ENCODE measurements at places on chromosomes 11 and 22.

DNA sequence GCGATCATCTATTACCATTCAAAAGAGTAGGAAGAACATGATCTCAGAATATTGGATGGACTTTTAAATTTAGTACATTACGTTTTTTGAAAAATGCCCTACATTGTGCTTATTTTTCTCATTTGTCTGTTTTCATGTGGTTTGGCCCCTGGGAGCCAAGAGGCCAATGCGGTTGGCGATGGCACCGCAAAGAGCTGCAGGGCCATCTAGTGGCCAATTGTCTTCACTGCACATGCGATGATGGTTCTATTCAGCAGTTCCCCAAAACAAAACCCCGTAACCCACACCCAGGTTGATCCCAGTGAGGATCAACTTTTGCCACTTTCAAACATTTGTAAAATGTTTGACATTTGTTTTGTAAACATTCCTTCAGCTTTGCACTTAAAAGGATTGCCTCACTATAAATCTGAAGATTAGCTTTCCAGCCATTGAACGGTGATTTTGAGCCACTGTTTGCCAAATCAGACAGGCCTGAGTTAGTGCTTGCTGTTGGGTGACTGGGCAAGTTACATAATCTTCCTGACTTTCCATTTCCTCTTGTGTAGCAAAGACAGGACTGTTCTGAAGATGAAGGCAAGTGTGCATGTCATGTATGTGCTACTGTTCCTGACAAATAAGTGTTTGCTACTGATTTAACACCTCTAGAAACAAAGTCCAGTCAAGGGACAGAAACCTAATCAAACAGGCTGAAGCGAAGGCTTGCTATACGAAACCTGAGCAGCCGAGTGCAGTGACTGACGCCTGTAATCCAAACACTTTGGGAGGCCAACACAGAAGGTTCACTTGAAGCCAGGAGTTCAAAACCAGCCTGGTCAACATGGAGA is 29.2 kb upstream of the XBP1 start:
- DNase-seq = peak; percentile 86

- no peak for DNase-seq
Observed at GRCh38 chr11:69537126-69537525, 55.7 kb downstream of the LINC01488 start.

GRCh38 chr22:19108807-19109197 is 13.4 kb downstream of the DGCR2 start:
- no peak for DNase-seq

- DNase-seq = no peak
Observed at GRCh38 chr11:78414321-78415051, 3.1 kb downstream of the GAB2 start.

GRCh38 chr11:31711137-31711536 is 100.0 kb downstream of the PAX6 start:
- no peak for DNase-seq

DNA sequence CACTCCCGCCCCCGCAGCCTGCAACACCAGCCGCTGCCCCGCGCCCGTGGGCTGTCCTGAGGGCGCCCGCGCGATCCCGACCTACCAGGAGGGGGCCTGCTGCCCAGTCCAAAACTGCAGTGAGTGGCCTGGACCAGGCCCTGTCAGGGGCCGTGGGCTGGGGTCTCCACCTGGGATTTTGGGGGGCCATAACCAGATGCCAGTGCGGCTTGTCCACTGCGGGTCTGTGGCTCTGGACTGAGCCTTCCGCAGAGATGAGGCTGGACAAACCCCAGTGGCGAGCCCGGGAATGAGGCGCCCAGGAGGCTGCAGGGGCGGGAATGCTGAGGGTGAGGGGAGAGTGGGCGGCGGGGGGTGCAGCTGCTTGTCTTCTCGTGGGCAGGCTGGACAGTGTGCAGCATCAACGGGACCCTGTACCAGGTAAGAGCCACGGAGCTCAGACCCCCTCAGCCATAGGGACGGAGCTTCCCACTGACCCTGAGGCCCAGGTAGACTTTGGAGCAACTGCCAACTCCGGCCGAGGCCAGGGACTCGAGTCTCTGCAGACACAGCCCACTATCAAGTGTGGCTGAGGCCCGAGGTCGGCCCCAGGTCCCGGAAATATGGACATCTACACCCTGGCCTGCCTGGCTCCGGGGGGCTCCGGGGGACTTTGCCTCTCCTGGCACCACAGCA is 24.8 kb upstream of the MUC5B start:
- DNase-seq = no peak

DNA sequence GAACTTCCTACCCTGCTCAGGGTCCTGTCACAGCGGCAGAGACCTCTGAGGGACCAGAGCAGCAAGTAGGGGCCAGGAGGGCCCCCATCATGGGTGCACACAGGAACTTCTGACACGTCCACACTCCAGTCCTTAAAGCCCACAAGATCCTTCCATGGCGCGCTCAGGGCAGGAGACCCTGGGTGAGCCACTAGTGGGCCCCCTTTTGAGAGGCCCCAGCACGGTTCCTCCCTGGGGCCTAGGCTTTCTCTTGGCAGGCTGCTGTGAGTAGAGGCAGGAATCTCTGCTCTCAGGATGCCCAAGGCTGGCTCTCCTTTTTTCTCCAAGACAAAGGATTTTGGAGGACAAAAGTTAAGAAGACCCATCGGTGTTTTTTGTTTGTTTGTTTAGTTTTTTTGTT is 22.4 kb downstream of the RPS6KA4 start:
- no peak for DNase-seq

DNA sequence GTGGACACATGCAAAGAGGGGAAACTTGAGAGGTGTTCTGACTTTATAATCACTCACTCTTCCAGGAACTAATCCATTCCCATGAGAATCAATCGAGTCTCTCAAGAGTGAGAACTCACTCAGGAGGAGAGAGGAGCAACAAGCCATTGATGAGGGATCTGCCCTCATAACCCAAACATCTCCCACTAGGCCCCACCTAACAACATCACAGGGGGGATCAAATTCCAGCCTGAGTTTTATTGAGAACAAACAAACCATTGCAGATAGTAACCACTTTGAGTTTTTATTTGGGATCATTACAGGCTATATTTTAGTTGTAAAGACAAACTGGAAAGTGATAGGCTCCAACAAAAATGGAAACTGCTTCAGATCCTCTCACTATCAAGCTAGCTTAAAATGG is 328.8 kb upstream of the CTSC start:
- no peak for DNase-seq

- peak; percentile 57 for DNase-seq
Observed at GRCh38 chr22:46576556-46577367, 39.3 kb upstream of the CELSR1 start.

GRCh38 chr11:11217929-11218628 is 135.0 kb downstream of the CSNK2A3 start:
- DNase-seq = no peak

- no peak for DNase-seq
Observed at GRCh38 chr11:43948341-43949225, 6.1 kb downstream of the C11orf96 start.

DNA sequence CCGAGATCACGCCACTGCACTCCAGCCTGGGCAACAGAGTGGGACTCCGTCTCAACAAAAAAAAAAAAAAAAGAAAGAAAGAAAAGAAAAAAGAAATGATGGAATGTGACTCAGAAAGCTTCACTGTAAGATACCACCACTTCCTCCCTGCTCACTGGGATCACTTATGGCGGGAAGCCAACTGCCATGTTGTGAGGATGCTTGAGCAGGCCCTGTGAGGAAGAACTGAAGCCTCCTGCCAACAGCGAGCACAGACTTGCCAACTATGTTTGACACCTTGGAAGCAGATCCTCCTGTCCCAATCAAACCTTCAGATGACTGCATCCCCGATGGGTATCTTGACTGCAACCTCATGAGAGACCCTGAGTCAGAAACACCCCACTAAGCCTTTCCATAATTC is 8.3 kb downstream of the SEC14L6 start:
- DNase-seq = no peak

DNA sequence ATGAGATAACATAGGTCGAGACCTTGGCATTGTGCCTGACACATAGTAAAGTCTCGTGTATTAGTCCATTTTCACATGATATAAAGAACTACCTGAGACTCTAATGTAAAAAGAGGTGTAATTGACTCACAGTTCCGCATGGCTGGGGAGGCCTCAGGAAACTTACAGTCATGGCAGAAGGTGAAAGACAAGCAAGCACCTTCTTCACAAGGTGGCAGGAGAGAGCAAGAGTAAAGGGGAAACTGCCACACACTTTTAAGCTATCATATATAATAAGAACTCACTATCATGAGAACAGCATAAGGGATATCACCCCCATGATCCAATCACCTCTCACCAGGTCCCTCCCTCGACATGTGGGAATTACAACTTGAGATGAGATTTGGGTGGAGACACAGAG is 165.2 kb downstream of the SPON1 start:
- no peak for DNase-seq

GRCh38 chr11:69241075-69241740 is 52.7 kb upstream of the MYEOV start:
- no peak for DNase-seq

- peak; percentile 84 for DNase-seq
Observed at GRCh38 chr22:37681556-37682049, 4.5 kb upstream of the NOL12 start.

DNA sequence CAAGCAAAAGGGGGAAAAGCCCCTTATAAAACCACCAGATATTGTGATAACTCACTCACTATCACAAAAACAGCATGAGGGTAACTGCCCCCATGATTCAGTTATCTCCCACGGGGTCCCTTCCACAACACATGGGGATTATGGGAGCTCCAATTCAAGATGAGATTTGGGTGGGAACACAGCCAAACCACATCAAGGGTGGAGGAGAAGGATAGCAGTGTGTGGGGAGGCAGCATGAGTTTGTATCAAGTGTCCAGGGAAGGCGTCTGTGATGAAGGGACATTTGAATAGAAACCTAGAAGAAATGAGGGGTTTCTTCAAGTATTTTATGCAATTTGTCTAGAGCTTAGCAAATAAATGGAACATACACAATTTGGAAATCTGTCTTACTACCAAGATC is 98.2 kb downstream of the SLC1A2 start:
- DNase-seq = no peak

GRCh38 chr11:129694966-129695365 is 120.7 kb upstream of the TMEM45B start:
- DNase-seq = no peak

- no peak for DNase-seq
Observed at GRCh38 chr11:66479394-66480116, 679 bp upstream of the DPP3 start.

- peak; percentile 17 for DNase-seq
Observed at GRCh38 chr11:95065336-95065735, 1.4 kb upstream of the SRSF8 start.

- no peak for DNase-seq
Observed at GRCh38 chr11:57335023-57335342, 709 bp downstream of the SSRP1 start.

- DNase-seq = no peak
Observed at GRCh38 chr22:19183216-19183615, 4.7 kb upstream of the SLC25A1 start.

DNA sequence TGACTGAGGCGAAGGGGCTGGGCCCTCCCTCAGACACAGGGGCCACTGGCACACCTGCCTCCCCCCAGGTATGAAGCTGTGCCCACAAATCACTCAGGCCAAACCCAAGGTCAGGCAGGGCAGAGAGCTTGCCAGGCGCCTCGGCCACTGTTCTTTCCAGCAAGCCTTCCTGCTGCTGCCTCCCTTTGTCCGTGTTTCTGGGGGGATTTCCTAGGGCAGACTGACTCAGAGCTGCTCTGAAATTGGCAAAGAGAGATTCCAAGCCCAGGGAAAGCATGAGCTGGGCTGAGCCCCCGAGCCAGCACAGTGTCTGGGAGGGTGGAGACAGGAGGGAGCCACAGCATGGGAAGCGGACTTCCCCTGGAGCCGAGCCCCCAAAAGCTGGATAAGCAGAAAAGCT is 33.2 kb downstream of the PPP2R1B start:
- DNase-seq = no peak

DNA sequence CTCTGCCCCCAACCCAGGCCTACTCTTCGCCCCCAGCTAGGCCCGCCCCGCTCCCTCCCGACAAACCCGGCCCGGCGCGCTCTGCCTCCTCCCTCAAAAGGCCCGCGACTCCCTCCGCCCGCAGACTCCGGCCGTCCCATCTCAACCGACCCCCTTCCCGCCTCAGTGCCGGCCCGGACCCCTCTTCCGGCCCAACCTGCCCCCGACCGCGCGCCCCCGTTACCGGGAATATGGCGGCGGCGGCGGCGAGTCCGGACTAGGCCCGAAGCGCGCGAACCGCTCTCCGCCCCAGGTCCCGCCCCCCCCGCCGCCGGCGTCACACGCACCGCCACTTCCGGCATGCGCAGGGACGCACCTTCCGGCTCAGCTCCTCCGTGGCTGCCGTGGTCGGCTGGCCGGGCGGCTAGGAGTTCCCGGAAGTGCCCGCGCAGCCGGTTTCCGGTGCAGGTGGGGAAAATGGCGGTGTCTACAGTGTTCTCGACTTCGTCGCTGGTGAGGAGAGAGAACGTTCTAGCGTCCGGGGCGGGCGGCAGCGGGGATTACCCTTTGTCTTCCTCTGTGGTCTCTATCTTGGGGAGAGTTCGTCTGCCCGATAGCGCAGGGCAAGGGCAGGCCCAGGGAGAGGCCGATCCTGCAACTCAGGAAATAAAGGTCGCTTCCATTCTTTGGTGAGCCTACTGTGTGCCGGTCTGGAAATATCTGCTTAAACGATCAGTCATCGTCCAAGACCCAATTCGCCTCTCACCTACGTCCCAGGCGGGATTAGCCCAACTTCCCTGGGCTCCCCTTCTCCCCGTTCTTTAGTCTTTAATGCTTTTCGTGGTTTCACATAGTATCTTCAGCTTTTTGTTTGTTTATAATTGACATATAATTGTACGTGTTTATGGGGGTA is at the start of the genes CPSF7 and SDHAF2:
TSS of gene CPSF7 (minus strand) at position 285 of the 892 bp plus-strand sequence. CDS start 740 bp downstream, outside the sequence.
TSS of gene SDHAF2 (plus strand) at position 434 of the 892 bp plus-strand sequence. CDS start at position 457, 23 bp downstream.
- peak; percentile 98 for DNase-seq

- DNase-seq = no peak
Observed at GRCh38 chr11:116502641-116503061, 270.1 kb downstream of the BUD13 start.

GRCh38 chr11:91857179-91857578 is 367.4 kb upstream of the FAT3 start:
- DNase-seq = no peak

DNA sequence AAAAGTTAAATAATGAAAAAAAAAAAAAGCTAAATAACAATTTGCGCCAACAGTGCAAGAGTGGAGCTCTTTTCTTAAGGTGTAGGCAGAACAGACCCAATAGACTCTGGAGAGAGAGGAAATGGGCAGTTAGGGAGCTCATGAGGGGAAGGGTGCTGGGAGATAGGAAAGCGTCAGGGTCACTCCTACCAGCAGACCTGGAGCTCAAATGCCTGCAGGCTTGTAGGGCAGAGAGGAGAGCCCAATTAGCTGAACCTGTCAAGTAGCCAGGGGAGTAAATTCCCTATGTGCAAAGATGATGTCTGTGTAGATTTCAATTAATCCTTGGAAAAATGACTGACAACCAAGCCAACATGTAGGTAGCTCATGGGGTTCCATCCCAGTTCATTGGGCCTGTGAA is 73.0 kb downstream of the RAB30 start:
- no peak for DNase-seq

- DNase-seq = no peak
Observed at GRCh38 chr11:134417871-134418840, 6.1 kb upstream of the B3GAT1 start.

Measured in activated CD8-positive, alpha-beta T cell treated with anti-CD3 and anti-CD28 coated beads, Interleukin-2, amount 10 ng/mL, durations not matched to agents 7 days and 5 days (primary cell).